DMS 273 treated with DMSO at 0.1 percent for 48 hours (cell line): ENCODE measurements at places on chromosomes 7 and 10.

GRCh38 chr10:116094356-116094755, 178.7 kb downstream of the GFRA1 start:
- DNase-seq, result no peak

- DNase-seq, result no peak
These were observed 9.3 kb upstream of the PAPOLB start for GRCh38 chr7:4871056-4871680.

DNA sequence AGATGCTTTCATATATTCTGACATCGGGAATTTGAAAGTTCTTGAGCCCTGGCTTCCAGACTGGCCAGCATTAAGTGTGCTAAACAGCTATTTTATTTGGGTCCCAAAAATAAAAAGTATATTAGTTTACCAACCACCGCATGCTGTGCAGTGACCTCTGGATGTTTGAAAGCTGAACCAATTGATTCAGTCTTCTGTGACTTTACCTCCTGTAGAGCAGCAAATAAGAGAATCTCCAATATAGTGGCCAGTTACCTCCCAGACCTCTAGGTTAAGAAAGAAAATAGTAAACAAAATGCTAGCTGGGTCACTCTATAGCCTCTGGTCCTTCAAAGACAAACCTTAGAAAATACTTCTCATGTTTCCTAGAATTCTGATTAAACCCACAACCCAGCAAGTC, 424.6 kb upstream of the NFE2L3 start:
- no peak for DNase-seq

DNA sequence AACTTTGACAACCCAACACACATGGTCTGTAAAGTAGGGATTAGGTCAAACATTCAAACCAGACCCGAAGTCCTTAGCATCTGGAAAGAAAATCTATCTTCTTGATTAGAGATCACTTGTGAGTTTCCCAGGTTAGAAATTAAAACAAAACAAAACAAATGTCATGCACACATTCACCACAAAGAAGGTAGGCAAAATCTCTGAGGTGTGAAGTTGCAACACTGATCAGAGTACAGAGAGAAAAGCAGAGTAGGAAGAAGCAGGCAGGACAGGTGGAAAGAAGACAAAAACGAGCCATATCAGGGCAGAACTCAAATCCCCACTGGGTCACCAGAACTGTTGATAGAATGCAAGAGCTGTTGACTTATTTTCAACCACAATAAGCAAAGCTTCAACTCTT, 102.8 kb upstream of the THSD7A start:
- no peak for DNase-seq
